ENCODE measurements at places on chromosomes 6 and 20.

GRCh38 chr6:64254558-64254957, 619.0 kb downstream of the PHF3 start:
- no peak overlapping the region for H3K27ac ChIP-seq
- H3K27me3 ChIP-seq: peaks cover 5% of the 10 kb centered on the region
- no peak for DNase-seq
- peaks cover 10% of the 10 kb centered on the region for H3K4me1 ChIP-seq

DNA sequence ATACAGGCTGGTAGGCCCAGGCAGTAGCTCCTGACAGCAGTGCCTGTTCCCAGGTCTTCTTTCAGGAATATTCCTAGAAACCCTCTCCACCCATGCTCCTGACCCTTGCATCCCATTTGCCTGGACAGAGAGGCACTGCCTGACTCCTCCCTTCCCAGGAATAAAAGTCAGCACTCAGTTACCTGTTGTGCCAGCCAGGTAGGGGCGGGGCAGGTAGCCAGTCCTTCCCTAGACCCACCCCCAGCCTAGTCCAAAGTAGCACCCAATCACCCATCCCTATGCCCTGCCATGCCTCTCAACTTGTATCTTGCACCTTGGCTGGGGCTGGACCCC, 129.9 kb downstream of the MRPL14 start:
- peak overlapping the region; percentile 45 for H3K4me3 ChIP-seq
- H3K4me1 ChIP-seq: peaks cover 5% of the 10 kb centered on the region
- no peaks in the 10 kb centered on the region for H3K27me3 ChIP-seq
- H3K36me3 ChIP-seq: peaks cover 4% of the 10 kb centered on the region
- DNase-seq: peak; percentile 43

GRCh38 chr6:162150295-162150694, 577.3 kb downstream of the PRKN start:
- no peak overlapping the region for H3K4me3 ChIP-seq
- no peaks in the 10 kb centered on the region for H3K4me1 ChIP-seq
- no peak overlapping the region for H3K27ac ChIP-seq
- H3K36me3 ChIP-seq: no peaks in the 10 kb centered on the region
- no peak for DNase-seq
- H3K27me3 ChIP-seq: no peaks in the 10 kb centered on the region

DNA sequence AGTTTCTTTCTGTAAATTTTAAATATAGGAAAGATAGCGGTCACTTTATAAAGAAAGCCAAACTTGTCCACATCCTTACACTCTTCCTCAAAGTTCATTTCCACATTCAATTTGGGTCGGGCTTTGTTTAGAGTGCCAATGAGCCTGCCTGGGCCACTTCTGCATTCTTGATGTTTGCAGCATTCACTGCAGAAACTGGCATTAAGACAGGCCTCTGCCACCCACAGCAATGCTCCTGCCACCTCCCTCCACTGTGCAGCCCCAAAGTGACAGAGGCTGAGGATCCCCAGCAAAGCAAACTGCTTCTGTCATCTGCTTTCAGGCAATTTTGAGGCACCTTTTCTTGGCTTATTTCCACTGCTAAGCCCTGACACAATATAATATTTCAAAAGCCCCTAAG, 61.2 kb downstream of the TNFAIP3 start:
- no peaks in the 10 kb centered on the region for H3K4me1 ChIP-seq
- DNase-seq: no peak
- H3K27ac ChIP-seq: no peak overlapping the region
- no peaks in the 10 kb centered on the region for H3K36me3 ChIP-seq
- H3K27me3 ChIP-seq: no peaks in the 10 kb centered on the region

DNA sequence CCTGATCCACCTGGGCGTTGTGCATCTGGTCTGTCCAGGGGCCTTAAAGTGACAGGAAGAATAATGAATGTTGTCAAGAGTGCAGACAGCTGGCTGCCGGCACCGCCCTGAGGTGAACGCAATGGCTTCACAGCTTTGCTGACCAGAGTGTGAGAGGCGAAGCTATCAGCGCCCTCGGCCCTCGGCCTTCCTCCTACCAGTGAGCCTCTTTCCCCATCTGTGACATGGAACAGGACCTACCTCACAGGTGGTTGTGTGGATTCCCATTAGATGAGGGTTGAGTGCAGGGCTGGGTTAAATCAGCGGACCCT, 54.8 kb downstream of the CTCFL start:
- peaks cover 14% of the 10 kb centered on the region for H3K4me1 ChIP-seq
- no peak overlapping the region for H3K27ac ChIP-seq
- H3K4me3 ChIP-seq: no peak overlapping the region
- no peaks in the 10 kb centered on the region for H3K27me3 ChIP-seq

DNA sequence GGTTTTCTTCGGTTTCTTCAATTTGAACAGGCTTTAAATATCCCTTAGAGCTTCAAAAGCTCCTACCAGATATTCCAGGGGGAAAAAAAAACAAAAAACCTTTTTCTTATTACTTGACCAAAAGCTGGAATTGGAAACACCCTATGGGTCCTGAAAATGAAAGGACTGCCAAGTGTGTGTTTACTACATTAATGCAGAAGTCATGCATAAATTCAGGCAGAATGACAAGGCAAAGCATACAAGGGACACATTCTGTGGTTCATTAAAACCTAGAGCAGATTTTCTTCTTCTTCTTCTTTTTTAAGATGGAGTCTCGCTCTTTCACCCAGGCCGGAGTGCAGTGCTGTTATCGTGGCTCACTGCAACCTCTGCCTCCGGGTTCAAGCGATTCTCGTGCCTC, 119.1 kb downstream of the GMDS start:
- no peak for DNase-seq
- H3K4me3 ChIP-seq: no peak overlapping the region
- H3K4me1 ChIP-seq: peaks cover 8% of the 10 kb centered on the region
- no peak overlapping the region for H3K27ac ChIP-seq
- no peaks in the 10 kb centered on the region for H3K27me3 ChIP-seq
- H3K36me3 ChIP-seq: no peaks in the 10 kb centered on the region

- no peak for DNase-seq
- no peaks in the 10 kb centered on the region for H3K4me1 ChIP-seq
- H3K27ac ChIP-seq: peak overlapping the region; percentile 24
- no peak overlapping the region for H3K4me3 ChIP-seq
These were observed 22.0 kb upstream of the VSTM2L start for GRCh38 chr20:37880726-37881591.

DNA sequence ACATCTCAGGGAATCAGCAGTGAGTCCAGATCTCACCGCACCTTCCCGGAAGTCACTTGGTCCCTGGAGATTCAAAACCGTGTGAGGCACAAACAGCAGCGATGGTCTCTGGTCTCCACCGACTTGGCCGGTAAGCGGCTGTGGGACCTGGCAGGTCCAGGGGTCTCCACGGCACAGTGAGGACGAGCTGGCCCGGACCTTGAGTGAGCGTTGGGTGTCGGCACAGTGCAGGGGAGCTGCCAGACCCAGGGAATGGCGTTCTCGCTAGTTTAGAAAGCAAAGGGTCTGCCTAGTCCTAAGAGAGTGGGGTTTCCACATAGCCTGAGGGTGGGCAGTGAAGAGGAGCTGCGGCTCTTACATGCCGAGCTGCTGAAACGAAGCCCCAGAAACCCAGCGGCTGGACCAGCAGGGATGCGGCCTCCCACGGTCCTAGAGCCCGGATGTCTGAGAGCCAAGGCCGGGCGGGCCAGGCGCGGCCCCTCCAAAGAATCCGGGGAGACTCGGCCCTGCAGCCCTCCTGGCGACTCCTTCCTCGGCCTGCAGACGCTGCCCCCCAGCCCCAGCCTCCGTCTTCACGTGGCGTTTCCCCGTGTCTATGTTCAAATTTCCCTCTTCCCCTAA, 185.0 kb downstream of the ERMARD start:
- no peak overlapping the region for H3K27ac ChIP-seq
- DNase-seq: no peak
- no peak overlapping the region for H3K4me3 ChIP-seq
- H3K36me3 ChIP-seq: no peaks in the 10 kb centered on the region
- H3K27me3 ChIP-seq: no peaks in the 10 kb centered on the region
- peaks cover 5% of the 10 kb centered on the region for H3K4me1 ChIP-seq

DNA sequence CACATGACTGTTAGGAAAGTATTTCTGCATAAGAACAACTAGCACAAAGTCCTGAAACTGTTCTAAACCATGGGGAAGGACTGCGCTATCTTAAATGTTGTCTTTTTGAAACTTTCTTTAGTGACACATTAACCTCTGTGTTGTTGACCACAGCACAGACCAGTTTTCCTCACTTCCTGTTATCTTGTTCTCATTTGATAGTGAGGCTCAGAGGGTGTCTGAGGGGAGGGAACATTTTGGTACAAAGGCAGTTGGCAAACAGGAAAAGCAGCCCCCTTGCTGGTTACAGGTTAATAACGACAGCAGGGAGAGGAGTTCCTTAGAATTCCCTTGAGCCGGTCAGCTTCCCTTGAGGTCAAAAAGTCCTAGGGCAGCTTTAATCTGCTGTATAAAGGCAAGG, 143.5 kb upstream of the BMP2 start:
- no peak overlapping the region for H3K27ac ChIP-seq
- no peaks in the 10 kb centered on the region for H3K27me3 ChIP-seq

DNA sequence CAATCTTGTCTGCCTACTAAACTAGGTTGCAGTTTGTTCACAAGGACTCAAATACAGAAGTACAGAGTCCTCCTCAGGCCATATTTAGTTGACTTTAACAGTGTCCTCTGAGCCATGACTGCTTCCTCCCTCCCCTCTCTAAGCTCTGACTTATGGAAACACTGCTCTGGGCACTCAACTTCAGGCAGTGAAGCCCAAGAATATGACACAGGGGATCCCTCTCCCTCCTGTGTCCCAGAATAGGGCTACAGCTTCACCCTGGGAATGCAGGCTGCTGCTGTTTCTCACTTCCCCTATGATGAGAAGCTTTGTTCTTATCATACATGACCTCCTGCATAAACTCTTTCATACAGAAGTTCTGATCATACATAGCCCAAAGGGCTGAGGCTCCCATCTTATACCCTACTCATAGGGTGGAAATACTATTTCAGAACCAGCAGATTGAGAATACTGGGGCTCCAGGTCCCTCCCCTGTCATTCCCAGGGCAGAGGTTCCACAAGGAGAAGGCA, 97.3 kb upstream of the UST start:
- no peaks in the 10 kb centered on the region for H3K4me1 ChIP-seq
- H3K36me3 ChIP-seq: no peaks in the 10 kb centered on the region
- no peak for DNase-seq
- H3K27ac ChIP-seq: no peak overlapping the region
- no peak overlapping the region for H3K4me3 ChIP-seq

GRCh38 chr20:1019344-1019743, 17.2 kb upstream of the RSPO4 start:
- no peak for DNase-seq
- H3K4me1 ChIP-seq: no peaks in the 10 kb centered on the region
- peaks cover 6% of the 10 kb centered on the region for H3K27me3 ChIP-seq
- H3K4me3 ChIP-seq: no peak overlapping the region

DNA sequence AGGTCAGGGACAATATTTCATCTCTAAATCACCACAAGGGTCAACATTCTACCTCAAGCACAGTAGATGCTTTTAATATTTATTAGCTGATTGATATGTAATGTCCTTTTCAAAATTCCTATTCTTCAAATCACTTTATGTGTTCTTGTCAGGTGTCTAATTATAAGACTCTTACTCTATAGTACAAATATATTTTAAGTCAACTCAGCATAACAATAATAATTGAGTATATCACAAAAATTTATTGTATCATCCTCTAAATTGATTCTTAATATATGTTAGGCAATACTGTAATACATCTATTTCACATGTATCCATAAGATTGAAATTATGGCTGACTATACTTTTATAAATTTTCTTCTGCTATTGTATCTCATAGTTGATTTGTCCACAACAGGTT, 423.9 kb downstream of the PKHD1 start:
- H3K36me3 ChIP-seq: no peaks in the 10 kb centered on the region
- H3K27ac ChIP-seq: no peak overlapping the region
- DNase-seq: no peak
- no peak overlapping the region for H3K4me3 ChIP-seq
- H3K4me1 ChIP-seq: no peaks in the 10 kb centered on the region

- H3K27ac ChIP-seq: no peak overlapping the region
- H3K27me3 ChIP-seq: no peaks in the 10 kb centered on the region
- no peaks in the 10 kb centered on the region for H3K36me3 ChIP-seq
- no peak for DNase-seq
These were observed 5.7 kb upstream of the CITED2 start for GRCh38 chr6:139380168-139380567.

DNA sequence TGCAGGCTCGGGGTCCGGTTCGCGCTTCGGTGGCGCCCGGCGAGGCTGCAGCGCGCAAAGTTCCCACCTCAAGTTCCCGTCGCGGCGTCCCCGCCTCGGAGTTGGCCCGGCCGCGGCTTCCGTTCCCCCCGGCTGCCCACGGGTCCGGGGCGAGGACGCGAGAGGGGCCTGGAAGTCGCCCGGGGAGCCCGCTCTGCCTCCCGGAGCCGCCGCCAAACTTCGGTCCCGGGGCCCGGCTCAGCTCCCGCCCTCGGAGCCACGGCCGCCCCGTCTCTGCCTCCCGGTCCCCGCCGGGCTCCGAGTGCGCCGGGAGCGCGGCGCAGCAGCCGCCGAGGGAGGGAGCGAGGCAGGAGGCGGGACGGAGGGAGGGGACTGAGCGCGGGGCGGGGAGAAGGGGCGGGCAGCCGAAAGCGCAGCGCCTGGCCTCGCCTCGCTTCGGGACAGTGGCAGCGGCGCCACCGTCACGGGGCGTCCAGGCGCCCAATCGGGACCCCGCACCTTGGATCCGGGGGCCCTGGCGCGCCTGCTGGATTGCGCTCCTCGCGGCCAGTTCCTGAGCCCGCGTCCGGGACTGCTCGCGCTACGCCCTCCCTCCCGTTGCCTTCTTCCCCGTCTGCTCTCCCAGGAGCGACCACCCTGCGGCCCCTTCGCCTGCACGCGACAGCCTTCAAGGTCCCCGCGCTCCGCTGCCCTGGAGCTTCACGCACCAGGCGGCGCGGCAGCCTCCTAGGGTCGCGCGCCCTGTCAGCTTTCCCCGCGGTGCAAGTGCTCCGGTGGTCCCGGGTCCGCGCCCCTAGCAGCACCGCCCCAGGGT, at the start of gene KCNG1:
KCNG1 (minus strand) TSS at position 305 of the 814 bp plus-strand sequence. CDS start 12,769 bp downstream, outside the sequence.
- peak within 1 kb of the TSS; percentile 86 for H3K4me3 ChIP-seq
- peak; percentile 95 for DNase-seq
- peaks cover 9% of the 10 kb centered on the region for H3K4me1 ChIP-seq

- no peaks in the 10 kb centered on the region for H3K4me1 ChIP-seq
- H3K27me3 ChIP-seq: no peaks in the 10 kb centered on the region
- H3K27ac ChIP-seq: no peak overlapping the region
- H3K4me3 ChIP-seq: no peak overlapping the region
These were observed 167.4 kb downstream of the MBOAT1 start for GRCh38 chr6:20044883-20045282.

DNA sequence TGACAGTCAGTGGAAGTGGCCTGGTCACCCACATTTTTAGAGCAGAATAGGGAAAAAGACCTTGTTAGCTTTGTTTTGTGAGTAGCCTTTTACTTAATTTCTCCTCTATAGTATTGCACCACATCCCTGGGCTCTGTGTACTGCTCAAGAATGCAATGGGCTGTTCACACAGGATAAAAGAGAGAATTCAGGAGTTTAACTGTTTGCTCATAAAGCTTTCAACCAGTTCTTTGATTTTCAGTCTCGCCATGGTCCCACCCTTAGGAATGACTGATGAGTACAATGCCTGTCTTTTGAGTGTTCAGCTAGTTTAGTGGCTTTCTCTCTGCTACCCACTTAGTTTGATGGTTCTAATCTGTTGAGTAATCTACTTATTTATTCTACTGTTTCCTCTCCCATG, 129.7 kb downstream of the PLG start:
- DNase-seq: no peak
- no peaks in the 10 kb centered on the region for H3K36me3 ChIP-seq
- peak overlapping the region; percentile 41 for H3K27ac ChIP-seq
- no peaks in the 10 kb centered on the region for H3K27me3 ChIP-seq
- H3K4me3 ChIP-seq: no peak overlapping the region

All from endodermal cell (in vitro differentiated cells).